Small intestine (tissue), 16 donors: ENCODE measurements at places on chromosomes 1 and 21. TPM values are rescaled to one million over a fixed set of nuclear protein-coding genes. Genes with fewer than 3 reads are reported as not detected.

ZNF695 gene
- not detected for polyA plus RNA-seq

- DNase-seq: no peak
Measured at GRCh38 chr21:18913914-18914313, 510.3 kb upstream of the TMPRSS15 start.

AHCYL1 gene
- polyA plus RNA-seq: 82.5 TPM

- peak; percentile 79 for DNase-seq
Measured at GRCh38 chr1:24909388-24909898, 20.6 kb downstream of the RUNX3 start.

- DNase-seq: no peak
Measured at GRCh38 chr1:92577261-92577895, 90.7 kb upstream of the GFI1 start.

ERG gene
- 0.22 TPM for polyA plus RNA-seq

DNA sequence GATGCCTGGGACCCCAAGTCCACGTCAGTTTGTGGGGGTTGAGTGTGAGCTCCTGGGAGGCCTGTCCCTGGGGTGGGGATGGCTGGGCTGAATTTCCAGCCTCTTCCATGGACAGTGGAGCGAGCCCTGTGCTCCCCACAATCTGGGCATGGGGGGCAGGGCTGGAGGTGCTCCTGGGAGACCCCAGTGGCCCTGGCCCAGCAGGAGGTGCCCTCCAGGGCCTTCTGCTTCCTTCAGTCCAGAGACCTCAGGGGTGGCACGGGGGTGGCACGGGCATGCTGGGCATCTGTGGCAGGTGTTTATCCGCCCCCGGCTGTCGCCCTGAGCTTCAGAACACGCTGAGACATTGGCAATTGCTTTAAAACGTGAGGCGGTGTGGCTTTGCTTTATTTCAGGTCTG lies 40.9 kb downstream of the MORN1 start:
- no peak for DNase-seq

VCAM1 gene
- 0.22 TPM for polyA plus RNA-seq

- DNase-seq: no peak
Measured at GRCh38 chr1:162366671-162367070, 10.0 kb downstream of the SPATA46 start.

DNA sequence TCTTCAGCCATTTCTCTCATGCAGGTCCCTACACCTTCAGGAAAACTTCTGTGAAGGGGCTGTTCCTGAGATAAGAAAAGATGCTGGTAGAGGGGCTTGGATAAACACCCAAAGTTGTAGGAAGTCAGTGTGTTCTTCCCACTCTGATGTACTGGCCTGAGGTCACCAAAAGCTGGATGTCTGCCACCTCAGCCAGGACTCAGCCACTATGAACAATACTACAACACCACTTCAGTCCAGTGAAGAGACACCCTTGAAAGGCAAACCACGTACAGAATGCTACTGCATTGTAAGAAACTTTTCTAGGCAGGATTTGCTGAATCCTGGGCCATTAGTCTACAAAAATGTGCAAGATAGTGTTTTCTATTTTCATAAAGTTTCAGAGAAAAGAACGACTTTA lies 2.4 kb downstream of the PTPN14 start:
- no peak for DNase-seq

DNA sequence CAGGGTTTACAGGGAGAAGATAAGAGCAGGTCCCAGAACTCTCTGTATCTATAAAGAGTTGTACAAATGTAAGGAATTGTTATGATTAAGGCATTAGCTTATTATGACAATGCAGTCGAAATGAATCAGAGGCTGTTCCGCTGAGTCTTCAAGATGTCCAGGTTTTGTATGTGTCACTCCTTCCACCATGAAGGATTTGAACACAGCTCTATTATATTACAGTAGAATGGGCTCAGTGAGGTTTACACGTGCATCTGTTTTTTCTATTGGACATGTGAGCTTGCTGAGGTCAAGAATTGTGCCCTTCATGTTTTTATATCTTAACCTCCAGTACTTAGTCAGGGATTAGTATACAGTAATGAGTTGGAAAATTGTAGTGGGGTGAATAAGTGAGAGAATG lies 86.3 kb downstream of the MPZL1 start:
- DNase-seq: no peak

- no peak for DNase-seq
Measured at GRCh38 chr1:65896721-65897120, 104.0 kb downstream of the PDE4B start.

DNA sequence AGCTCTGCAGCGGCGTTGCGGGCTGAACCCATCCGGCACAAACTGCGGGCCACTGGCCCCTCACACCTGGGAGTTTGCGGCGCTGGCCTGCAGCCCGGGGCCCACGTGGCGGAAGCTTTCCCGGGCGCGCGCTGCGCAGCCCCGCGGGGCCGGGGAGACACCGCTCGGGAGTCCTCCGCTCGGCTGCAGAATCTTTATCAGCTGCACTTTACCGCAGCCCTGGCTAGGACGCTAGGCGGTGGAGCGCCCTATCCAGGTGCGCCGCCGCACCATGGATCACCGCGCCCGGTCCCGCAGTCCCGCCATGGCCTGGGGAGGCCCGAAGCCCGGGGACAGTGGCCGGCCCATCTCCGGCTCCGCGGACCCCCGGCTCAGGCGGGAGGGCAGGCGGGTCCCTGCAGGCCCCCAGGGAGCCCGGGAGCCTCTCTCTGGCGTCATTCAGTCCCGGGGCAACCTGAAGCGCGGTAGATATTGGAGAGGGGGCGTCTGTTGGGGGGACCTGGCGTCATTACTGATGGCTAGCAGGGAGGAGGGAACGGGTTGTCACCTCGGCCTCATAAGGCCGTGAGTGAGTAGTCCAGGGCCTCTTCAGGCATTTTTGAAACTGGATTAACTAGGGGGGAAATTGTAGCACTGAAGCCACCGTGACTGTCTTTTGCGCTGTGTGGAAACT lies 5.7 kb upstream of the OLIG2 start:
- no peak for DNase-seq

TCP10L gene
- not detected for polyA plus RNA-seq

- DNase-seq: no peak
Measured at GRCh38 chr1:40763742-40764532, 19.6 kb upstream of the KCNQ4 start.

DNA sequence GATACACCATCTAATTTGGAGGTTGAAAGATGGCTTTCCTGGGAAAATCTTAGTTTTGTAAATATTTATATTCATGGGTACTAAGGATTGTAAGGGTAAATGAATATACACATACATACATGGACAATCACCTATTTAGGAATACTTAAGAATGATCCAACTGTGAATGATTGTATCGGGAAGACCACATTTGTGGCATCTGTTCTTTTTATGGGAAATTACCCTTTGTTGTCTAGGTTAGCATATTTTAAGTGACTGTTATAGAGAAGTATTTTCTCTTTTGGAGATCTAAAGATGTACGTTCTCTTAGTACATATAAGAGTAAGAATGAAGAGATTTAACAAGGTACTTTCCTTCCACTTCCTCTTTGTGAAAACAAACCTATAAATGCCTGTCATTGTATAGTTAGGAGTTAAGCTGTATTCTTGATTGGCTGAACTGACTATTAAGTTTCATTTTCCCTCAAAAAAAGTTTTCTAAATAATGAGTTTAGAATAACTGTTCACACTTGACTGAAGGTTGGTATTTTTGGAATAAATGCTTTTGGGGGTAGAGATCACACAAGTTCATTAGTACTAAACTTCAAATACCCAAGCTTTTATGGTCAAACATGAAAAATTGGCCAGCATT lies 26.7 kb downstream of the SNX7 start:
- DNase-seq: no peak

GRCh38 chr1:230263568-230264195 lies 162.4 kb downstream of the PGBD5 start:
- no peak for DNase-seq

DNA sequence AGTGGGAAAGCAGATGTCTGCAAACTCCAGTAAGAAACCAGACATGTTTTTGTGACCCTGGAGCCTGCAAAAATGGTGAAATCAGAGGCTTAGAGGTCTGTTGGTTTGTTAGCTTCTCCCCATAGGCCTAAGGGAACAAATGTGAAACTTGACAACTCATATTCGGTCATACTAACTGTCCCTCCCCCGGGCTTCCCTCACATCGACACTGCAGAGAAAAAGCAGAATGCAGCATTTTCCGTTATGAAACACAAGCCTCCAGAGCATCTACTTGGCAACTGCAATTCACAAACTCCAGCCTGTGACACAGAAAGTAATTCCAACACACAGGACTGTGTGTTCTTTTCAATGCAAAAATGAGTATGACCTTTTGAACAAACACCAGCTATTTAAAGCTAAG lies 3.7 kb downstream of the KCNA2 start:
- DNase-seq: no peak

DNA sequence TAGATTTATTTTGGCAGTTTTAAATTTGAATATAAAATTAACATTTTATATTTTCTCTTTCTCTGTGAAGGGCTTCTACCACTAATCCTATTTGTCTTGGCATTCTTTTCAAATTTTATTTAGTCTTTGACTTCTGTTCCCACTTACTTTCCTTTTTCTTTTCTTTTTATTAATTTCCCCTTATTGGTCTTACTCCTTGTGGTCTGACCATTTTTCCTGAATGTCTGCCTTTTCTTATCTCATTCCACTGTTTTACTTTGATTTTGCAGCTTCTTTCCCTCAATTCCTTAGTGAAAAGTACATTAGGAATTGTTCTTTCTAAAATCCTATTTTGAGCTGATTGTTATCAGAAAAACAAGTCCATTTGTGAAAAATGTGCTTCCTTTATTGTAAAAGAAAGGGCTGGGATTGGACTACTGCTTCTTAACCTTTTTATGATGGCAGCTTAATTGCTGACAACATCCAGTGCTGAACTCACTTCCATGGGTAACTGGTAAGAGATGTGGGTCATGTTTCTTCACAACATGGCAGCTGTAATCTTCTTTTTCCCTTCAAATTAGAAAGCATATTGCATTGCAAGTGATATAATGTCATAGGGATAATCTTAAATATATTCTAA lies 284.6 kb downstream of the DNM3 start:
- no peak for DNase-seq

EDARADD gene
- not detected for polyA plus RNA-seq

KRTAP12-2 gene
- polyA plus RNA-seq: not detected

ESPN gene
- polyA plus RNA-seq: 235 TPM

A3GALT2 gene
- not detected for polyA plus RNA-seq

DNA sequence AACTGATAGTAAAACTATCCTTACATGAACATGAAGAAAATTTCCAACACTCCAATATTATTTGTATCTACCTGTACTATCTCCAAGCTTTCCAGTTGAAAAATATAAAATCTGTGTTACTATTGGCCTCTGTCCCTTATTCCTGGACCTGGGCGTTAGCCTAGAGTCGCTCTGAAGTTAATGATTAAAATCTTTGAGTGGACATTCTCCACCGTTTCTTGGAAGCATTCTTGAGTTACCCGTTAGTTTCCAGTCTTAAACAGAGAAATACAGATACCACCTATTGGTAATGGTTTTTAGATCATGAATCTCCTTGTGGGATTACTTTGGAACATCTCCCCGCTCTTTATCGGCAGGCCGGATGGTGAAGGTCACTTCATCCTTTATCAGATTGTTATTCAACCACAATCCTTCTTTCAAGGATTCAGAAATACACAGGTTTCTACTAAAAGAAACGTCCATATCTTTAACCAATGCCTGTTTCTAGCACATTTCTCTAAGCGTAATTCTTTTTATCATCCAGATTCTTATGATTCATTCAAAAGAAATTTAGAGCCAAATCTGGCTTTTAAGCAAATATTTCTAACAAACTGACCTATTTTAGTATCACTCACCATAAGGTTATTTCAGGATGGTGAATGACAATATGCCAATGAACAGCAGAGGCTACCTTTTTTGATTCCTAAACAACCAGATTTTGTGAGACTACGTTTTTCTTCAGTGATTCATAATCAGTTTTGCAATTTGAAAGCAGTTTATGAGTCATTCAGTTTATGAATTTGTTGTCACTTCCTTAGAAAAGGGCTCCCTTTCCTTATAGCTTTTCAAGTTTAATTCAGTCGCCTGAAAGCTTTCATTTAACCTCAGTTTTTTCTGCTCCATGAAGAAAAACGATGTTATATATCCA lies 70.2 kb upstream of the ERRFI1 start:
- DNase-seq: peak; percentile 66

GRCh38 chr21:38134084-38134873 lies 122.5 kb upstream of the KCNJ15 start:
- DNase-seq: no peak

GRCh38 chr1:179083533-179083932 lies 1.7 kb downstream of the TOR3A start:
- DNase-seq: peak; percentile 87
